ENCODE measurements at places on chromosomes 3 and 15.

GRCh38 chr15:80483725-80484161, 79.6 kb downstream of the ARNT2 start:
- DNase-seq, result no peak

GRCh38 chr3:148727231-148727630, 29.5 kb downstream of the AGTR1 start:
- DNase-seq, result no peak

GRCh38 chr3:100358413-100358812, 23.9 kb downstream of the NIT2 start:
- no peak for DNase-seq

DNA sequence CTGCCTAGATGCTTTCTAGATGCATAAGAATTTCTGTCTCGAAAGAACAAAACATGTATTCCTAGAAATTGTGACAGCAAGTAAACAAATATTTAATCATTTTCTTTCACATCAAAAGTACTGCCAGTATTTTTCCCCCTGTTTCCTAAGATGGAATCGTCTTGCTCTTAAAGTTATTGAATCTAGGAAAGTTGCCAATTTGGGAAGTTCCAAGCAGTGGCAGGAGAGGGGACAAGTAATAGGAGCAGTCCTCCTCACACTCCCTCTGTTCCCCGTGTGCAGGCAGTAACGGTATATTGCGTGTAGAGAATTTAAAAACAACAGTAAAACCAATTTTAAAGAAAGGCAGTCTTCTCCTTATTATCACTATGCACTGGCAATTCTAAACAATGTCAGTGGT, 619.8 kb downstream of the TBL1XR1 start:
- no peak for DNase-seq

DNA sequence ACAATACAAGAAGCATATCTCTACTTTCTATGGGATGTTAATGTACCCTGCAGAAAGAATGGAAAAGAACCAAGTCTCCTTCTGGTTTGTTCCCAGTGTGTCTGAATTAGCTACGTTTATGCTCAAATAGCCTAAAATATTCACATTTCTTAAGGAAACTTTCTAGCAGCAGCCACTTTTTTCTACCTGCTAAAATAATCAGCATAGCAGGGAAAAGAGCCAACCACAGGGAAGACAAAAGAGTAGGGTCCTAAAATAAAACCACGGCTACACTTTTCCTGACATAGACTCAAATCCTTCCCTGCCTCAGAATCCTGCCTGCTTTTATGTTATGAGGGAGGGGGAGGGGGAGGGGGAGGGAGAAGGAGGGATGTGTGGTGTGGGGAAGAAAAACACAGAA, 136.7 kb downstream of the GBE1 start:
- no peak for DNase-seq

DNA sequence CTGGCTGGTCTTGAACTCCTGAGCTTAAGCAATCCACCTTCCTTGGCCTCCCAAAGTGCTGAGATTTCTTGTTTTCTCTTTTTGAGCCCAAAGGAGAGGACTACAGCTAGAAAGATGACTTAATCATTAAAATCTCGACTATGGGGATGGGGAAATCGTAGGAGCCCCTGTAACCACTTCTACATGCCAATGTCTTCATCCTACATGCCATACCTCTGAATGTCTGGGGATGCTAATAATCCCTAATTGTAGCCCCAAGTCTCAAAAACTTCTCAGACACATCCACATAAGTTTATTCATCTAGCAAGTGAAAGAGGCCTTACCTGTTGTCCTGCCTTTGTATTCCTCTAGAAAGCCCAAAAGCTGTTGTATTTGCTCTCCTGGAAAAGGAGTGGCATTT, 3.7 kb upstream of the RHOV start:
- no peak for DNase-seq

GRCh38 chr3:37753428-37753827, 108.3 kb upstream of the CTDSPL start:
- DNase-seq, result no peak

Measured in left ventricle myocardium inferior (tissue), 1 donor.